Stimulated activated CD4-positive, alpha-beta T cell treated with anti-CD3 and anti-CD28 coated beads, Interleukin-1b, Interleukin-23, amount 100 ng/mL, for 24 hours (primary cell): ENCODE measurements at places on chromosomes 1 and 21.

DNA sequence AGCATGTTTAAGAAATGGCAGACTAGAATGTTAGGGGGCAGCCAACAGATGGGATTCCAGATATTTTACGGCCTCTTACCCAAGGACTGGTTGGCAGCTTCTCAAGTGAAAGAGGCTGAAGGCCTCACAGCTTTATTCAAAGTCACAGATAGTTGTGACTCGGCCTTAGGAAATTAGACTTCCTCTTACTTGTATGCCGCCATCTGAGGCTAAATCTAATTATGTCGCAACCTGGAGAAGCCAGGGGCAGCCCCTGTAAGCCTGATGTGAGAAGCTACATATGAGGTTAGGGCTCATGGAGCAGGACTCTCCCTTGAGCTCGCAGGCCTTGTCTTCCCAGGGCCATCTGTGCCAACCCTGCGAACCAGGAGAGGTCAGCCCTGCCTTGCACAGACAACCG lies 352.5 kb downstream of the HHAT start:
- DNase-seq = no peak

- no peak for DNase-seq
Measured at GRCh38 chr1:220389634-220390033, 117.4 kb upstream of the RAB3GAP2 start.

- no peak for DNase-seq
Measured at GRCh38 chr1:236020359-236021219, 44.3 kb downstream of the NID1 start.

- DNase-seq = no peak
Measured at GRCh38 chr1:75136921-75137641, 2.9 kb downstream of the LHX8 start.

GRCh38 chr1:41399145-41399795 lies 38.0 kb downstream of the FOXO6 start:
- DNase-seq = no peak

DNA sequence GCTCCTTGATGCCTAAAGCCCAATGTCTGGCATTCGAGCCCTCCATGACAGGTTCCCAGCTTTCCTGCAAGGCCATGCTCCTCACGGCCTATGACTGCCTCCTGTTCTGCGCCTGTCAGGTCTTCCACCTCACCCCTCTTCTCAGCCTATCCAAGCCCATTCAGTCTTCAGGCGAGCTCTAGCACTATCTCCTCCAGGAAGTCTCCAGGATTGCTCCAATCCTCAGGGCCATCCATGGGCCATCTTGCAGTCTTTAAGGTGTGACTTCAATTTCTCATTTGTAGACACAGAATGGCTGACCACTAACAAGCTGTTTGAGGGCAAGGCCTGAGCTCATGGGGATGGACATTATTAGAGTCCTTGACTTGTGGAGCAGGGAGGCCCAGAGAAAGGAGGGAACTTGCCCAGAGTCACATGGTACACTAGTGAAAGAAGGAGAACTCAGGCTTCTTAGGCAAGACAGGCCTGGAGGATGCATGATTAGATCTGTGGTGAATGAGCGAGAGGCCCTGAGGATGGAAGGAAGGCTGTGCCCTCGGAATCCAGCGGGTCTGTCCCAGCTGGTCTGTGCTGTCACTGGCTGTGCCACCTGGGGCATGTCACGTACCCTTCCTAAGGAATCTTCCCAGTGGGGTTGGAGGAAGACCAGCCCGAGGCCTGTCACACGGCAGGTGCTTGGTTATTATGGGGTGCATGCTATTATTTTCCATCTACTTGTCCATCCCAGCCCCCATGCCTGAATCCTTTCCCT lies 1.2 kb upstream of the ACOT11 start:
- DNase-seq = no peak

DNA sequence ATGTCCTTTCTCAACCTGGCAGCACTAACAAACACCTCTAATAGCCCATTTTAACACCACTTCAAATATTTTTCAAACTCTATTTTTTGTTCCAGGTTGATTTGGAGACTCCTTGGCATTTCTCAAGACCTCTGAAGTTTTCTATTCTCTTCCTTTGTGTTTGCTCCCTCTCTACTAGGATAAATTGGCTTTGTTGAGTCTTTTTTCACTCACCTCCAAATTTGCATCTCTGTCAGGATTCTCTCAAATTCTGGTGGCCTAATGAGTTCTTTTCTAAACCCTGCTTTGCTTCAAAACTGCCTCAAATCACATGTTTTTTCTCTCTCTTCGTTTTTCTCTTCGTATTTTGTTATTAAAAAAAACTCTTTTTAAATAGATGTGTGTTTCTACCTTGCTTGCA lies 582.2 kb upstream of the ADGRL4 start:
- no peak for DNase-seq
